ENCODE measurements at places on chromosomes 16 and 17.

GRCh38 chr16:19907161-19907992, 22.7 kb upstream of the GPRC5B start:
- peak; percentile 53 for DNase-seq

DNA sequence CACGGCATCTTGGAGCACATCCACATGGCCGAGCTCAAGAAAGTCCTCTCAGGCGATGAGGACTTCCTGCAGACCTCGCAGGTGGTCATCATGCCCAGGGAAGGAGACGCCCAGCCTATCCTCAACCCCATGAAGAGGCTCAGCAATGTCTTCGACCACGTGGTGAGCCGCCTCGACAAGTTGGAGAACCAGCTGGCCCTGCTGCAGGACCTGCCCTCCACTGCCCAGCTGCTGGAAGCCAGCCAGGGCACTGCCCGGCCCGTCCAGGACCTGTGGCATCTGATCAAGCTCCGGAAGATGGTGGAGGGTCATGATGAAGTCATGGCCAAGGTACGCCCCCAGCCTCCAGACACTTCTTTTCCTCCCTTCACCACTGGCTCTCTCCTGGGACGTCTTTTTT, 440 bp downstream of the C16orf96 start:
- DNase-seq: no peak

GRCh38 chr16:8828541-8829165, 31.0 kb downstream of the PMM2 start:
- no peak for DNase-seq

GRCh38 chr16:3971706-3972105, 91.2 kb upstream of the CREBBP start:
- no peak for DNase-seq

DNA sequence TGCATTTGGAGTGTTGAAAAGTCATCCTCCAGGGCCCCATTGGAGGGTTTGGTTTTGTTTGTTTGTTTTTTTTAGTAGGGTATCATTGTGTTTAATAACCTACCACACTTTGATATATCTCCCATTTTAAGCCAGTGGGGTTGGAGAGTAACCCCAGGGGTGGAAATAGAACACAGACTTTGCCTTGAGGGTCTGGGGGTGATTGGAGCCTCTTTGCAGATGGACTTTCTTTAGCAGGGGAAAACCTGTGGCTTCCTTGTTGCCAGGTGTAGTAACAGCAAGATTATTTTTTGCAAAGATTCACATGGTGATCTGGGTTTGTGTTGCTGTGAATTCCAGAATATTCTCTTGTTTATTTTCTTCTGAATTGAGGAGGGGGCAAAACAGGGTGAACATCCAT, 1.5 kb downstream of the ABCC1 start:
- no peak for DNase-seq

DNA sequence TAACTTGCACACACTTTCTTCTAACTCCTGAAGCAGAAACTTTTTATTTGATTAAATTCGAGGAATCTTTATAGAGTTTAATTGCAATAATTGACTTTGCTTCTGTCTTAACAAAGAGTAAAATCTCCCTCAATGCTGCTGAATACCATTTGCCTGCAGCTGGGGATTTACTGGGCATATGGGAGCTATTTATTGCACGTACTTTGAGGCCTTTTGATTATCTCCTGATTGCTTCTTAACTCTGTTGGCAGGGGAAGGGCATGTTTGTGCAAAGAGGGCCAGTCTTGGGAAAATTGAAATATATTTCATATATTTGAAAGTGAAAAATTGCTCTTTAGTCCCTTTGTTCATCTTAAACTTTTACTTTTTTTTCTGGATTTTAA, 156.8 kb upstream of the CHMP6 start:
- no peak for DNase-seq

DNA sequence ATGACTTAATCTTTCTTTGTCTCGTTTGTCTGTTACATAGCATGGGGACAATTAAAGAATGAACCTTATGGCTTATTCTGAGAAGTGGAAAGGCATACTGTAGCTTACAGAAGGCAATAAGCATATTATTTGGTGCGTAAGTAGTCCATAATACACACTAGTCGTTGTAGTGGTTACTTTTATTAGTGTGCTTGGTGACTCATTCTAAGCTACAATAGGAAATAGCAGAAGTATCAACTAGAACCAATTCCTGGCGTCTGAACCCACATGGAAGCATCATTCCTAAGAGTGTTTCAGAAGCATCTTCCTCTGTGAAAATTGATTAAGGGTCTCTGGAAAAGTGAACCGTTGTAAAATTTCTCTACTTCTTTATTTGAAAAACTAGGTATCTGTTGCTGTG, 777.8 kb upstream of the EEF2KMT start:
- no peak for DNase-seq

DNA sequence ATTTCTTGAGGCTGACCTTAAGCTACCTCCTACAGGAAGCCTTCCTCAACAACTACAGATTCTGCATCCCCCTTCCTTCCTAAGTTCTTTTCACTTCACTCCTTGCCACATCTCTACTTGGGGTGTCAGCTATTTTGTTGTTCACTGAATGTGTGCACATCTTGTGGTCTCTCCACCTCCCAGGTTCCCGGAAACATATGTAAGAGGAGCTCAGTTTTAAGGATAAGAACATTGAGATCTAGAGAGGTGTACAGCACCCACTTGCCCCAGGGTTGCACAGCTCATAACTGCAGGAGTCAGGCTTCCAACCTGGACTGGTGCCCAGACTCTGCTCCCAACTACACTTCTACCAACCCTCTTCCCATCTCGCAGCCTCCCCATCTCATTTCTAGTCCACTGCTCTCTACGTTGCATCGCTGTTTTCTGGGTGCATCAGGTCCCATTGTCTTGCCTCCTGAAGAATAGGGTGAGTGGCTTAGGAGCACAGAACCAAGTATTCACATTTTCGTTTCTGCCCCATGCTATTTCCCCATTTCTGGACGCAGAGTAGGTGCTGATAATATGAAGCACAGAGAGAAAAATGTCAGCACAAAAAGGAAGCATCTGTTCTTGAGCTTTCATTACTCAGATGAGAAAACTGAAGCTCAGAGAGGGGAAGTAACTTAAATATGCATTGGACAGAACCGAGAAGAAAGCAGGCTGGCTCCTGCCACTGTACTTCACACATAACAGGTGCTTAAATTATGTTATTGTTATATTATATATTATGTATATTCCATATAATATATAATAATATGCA, 292.0 kb upstream of the CCL2 start:
- no peak for DNase-seq

DNA sequence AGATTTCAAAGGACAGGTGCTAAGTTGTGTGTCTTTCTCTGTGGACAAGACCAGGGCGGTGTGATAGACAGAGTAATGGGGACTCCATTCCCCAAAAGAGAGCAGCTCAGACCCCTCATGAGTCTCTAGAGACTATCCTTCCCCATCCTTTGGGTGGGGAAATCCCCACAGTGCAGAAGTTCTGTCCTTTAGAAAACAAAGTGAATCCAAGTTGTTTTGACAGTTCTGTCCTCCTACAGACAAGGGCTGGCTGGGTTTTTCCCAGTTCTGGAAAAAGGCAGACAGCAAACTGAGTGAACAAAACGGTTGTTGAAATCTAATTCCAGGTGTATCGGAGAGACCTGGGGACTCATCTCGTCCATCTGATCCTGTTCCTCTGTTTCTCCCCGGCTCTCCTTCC, 11.0 kb upstream of the HAS3 start:
- no peak for DNase-seq

DNA sequence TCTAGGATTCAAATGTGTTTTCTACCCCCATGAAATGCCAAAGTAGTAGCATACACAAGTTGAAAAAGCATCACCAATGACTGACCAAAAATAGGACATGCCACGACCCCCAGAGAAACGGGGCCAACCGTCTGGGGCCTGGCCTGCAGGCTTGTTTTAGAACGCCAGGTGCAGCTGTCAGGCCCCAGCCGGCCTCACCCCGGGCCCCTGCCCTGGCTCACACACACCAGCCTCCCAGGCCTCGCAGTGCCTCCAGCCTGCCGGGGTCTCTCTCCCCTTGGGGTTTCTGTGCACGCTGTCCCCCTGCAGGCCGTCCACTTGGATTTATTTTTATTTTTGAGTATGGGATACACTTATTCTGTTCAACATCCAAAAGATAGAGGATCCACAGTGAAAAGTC, 7.9 kb downstream of the KATNB1 start:
- DNase-seq: no peak

DNA sequence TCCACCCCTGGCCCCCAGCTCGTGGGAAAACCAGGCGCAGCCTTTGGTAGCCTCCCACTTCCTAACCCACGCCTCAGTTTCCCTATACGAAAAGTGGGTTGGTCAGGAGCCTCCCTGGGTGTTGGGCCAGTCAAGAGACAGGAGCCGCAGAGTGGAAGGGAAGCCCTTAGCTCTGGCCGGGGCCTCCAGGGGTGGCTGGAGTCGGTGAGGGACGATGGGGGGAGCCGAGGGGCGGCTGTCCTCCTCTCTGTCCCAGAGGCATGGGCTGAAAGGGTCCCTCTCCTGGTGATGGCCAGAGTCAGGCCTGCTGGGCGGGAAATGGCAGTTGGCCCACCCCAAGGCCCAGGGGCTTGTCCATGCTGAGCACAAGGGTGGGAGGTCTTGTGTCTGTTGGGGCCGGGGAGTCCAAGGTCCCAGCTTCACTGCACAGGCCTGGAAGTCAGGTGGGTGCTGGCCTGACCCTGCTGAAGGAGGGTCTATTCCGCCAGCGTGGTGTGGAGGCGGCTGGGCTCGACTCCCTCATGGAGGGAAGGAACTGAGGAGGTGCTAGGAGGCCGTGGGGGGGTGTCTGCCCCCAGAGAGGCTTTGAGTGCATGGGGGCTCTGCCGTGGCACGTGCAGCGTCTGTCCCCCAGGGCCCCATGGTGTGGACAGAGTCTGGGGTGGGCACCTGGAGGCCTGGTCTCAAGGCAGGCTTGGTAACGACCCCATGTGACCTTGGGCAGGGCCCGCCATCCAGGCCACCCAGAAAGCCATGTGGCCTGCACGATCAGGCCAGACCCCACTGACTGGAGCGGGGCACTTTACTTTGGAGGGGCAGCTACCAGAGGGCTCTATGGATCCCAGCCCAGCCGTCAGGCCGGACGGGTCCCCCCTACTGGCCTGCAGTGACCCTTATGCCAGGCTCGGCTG, 1.1 kb downstream of the SLC16A3 start:
- DNase-seq: no peak

GRCh38 chr16:77457046-77457445, 22.2 kb upstream of the ADAMTS18 start:
- DNase-seq: no peak

DNA sequence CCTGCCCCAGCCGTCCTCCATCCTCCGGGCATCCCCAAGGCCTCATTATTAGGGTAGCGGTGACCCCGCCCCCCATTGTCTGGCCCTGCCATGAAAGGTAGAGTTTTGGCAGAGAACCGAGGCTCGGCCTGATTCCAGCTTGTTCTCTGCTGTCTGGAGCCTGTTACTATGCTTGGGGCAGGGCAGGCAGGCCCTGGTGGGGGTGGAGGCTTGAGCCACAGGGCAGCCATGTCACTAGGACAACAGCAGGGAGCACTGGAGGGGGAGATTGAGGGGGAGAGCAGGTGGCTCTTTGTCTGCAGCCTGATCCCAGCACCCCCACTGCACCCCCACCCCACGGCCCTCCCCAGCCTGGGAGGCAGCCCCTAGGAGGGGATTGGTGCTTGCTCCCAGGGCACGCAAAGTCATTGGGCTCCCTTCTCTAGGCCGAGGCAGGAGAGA, 15.4 kb downstream of the RHBDL3 start:
- DNase-seq: no peak

GRCh38 chr17:57943140-57943539, 12.1 kb downstream of the CUEDC1 start:
- DNase-seq: no peak

GRCh38 chr17:17730250-17730935, 49.1 kb downstream of the RAI1 start:
- DNase-seq: no peak

DNA sequence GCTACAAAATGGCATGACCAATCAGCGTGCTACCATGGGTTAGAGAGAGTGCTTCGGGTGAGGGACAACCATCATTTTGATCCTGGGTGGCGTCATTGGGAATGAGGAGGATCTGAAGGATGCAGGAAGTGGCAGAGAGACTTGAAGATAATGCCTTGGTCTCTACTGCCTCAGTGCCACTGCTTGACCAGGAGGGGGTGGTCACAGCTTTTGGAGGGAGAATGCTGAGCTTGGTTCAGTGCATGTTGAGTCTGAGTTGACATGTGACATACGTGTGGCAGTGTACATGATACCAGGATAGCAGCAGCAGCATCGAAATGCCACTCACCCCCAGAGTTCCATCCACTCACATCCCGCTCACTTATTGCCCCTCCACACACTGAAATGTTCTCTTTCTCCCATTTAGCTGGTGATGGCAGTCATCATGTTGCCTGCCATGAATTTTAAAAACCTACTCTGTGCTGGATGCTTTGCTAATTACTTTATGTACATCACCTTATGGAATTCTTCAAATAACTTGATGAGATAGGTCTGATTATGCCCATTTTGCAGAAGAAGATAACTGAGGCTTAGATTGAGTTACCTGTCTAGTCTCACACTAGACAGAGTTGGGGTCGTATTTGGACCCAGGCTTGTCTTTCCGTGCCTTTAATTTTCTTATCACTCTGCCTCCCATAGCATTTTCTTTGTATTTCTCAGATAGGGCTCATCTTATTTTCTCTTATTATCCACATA, 36.7 kb downstream of the ARSG start:
- DNase-seq: no peak

GRCh38 chr17:16251556-16251955, 34.5 kb downstream of the PIGL start:
- DNase-seq: no peak

GRCh38 chr17:44591206-44591605, 33.9 kb downstream of the FZD2 start:
- DNase-seq: no peak

DNA sequence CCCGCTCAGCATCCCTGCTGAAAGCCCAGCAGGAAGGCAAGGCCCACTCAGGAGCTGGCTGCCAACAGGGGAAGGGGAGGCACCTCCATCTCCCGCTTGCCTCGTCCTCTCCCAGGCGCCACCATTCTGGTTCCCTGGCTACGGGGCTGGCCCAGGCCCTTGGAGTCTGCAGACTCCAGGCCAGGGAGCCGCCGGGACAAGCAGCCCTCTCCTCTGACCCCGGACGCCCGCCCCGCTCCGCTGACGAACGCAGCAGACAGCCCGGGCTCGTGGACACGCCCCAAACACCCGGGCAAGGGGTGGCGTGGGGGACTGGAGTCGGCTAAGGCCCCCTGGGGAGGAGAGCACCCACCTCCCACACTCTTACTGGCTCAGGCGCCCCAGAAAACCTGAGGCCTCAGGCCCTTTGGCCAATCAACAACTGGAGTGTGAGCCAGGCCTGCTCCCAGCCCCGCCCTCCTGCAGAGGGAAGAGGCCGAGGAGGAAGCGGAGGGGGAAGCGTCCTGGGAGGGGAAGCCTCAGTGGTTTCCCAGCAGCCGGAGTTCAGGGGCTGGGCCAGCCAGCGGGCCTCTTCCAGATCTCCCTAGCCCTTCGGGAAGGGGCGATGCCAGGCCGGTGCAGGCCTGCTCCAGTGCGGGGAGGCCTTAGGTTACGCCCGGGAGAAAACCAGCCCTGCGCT, 4.2 kb downstream of the MNT start:
- DNase-seq: peak; percentile 58

- DNase-seq: peak; percentile 31
Observed at GRCh38 chr17:17959520-17960361, 12.5 kb downstream of the TOM1L2 start.

Data from stimulated activated CD4-positive, alpha-beta T cell treated with anti-CD3 and anti-CD28 coated beads, Interleukin-15, amount 100 ng/mL, for 48 hours (primary cell).